ENCODE measurements at places on chromosomes 11 and 22. TPM values are rescaled to one million over a fixed set of nuclear protein-coding genes. Genes with fewer than 3 reads are reported as not detected.

DNA sequence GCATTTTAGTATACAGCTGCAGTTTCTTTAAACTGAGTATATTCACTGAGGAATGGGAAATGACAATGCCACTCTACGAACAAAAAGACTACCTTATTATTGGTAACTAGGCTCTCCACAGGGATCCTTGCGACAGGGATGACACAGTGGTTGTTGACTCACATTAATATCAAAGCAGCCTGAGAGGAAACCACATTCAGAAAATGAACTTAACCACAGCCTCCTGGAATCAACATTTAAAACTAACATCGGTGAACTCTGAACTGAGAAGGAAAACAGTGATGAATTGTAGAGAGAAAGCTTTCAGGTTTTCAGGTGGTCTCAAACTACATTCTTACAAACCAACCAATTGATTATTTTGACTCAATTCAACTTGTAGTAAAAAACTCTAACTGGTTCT is 90.3 kb upstream of the MTMR2 start:
- no peak overlapping the region for H3K27ac ChIP-seq
- no peaks in the 10 kb centered on the region for H3K36me3 ChIP-seq
- peak; percentile 45 for DNase-seq
- H3K4me1 ChIP-seq, result peaks cover 12% of the 10 kb centered on the region
- H3K4me3 ChIP-seq, result no peak overlapping the region
- no peaks in the 10 kb centered on the region for H3K27me3 ChIP-seq

GRCh38 chr22:45554861-45555260 is 52.2 kb downstream of the FBLN1 start:
- peaks cover 6% of the 10 kb centered on the region for H3K36me3 ChIP-seq
- no peak overlapping the region for H3K4me3 ChIP-seq
- peaks cover 40% of the 10 kb centered on the region for H3K4me1 ChIP-seq
- no peaks in the 10 kb centered on the region for H3K27me3 ChIP-seq
- peak; percentile 4 for DNase-seq

Gene OR56A4
- total RNA-seq, result not detected

Gene H19
- total RNA-seq, result 2,215 TPM

- H3K27ac ChIP-seq, result no peak overlapping the region
- H3K27me3 ChIP-seq, result no peaks in the 10 kb centered on the region
- no peaks in the 10 kb centered on the region for H3K4me1 ChIP-seq
- H3K36me3 ChIP-seq, result no peaks in the 10 kb centered on the region
- DNase-seq, result no peak
- H3K4me3 ChIP-seq, result no peak overlapping the region
Observed at GRCh38 chr11:27914080-27914479, 193.9 kb downstream of the KIF18A start.

Gene OR2AT4
- total RNA-seq, result not detected

DNA sequence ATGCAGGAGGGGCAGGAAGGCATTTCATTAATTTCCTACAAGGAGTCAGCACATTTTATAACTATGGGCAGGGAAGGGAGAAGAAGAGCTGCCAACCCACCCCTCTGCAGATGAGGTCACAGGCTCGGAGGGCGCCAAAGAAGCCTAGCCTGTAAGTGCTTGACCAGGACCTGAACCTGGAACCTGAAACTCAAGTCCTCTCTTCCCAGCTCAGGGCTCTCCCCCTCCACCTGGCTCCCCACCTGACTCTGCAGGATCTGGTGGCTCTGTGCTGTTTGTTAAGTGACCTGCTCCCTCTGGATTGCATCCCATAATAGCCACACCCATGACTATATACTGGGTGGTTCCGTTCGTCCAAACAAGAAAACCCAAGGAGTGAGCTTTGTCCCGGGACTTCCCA is 27.3 kb downstream of the SCGB1A1 start:
- peaks cover 19% of the 10 kb centered on the region for H3K4me1 ChIP-seq
- peak overlapping the region; percentile 89 for H3K27ac ChIP-seq
- no peaks in the 10 kb centered on the region for H3K36me3 ChIP-seq
- H3K4me3 ChIP-seq, result no peak overlapping the region

DNA sequence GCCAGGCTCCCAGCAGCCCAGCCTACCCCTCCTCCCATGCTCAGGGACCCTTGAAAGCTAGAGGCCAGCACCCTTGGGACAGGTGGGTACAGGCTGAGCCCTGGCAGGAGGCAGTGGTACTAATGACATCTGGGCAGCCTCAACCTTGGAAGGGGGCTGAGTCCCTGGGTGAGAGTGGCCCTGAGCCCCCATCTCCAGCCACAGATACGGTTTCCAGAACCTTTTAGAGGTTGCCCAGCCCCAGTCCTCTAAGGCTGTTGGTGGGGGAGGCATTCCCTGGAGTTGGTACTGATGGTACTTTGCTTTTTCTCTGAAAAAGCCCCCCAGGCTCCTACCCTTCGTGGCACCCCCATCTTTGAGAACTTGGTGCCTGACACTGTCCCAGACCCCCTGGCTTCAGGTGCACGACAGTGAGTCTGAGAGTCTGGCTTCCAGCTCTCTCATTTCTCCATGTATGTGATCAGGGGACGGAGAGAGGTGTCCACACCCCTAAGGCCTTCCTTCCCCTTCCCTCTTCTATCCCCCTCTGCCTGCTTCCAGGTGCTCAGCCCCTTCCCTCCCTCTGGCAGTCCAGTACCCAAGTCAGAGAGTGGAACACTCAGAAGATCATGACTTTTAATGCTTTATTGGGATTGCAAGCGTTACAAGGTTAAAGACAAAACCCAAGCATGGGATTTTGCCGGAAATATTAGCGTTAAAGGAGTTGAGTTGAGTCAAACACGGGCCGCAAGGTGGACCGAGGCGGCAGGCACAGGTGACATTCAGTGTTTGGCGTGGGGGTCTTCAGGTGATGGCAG is 10.5 kb downstream of the IGF2 start:
- no peaks in the 10 kb centered on the region for H3K36me3 ChIP-seq
- no peak overlapping the region for H3K27ac ChIP-seq
- H3K4me3 ChIP-seq, result no peak overlapping the region
- DNase-seq, result no peak
- H3K27me3 ChIP-seq, result peaks cover 67% of the 10 kb centered on the region

Gene HEPN1
- total RNA-seq, result not detected

DNA sequence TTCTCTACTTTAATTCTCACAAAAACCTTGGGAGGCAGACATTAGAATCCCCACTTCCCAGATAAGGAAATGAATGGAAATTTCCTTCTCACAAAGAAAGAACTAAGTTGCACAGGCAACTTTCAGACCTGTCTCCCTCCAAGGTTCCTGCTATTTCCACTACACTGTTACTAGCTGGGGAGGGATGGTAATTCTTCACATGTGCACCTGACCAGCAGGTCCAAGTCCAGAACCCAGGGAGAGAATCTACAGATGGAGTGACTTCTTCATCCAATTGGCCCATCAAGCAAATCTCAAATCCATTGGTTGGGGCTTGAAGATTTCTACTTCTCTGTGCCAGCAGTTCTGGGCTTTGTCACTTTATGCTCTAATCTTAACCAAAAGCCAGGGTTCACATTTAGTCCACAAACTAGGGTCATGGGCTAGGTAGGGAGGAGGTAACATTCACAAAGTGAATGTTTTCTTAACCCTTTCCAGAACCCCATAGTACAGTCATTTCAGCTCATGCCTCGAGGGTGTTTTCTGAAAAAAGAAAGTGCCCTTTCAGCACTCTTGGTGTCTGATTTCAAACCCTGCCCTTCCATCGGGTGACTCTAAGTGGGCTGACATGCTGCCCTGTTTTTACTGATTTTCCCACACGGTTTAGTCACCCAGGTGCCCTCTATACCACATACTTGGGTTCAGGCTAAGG is 2.7 kb downstream of the POU2AF1 start:
- DNase-seq, result no peak
- H3K4me1 ChIP-seq, result peaks cover 7% of the 10 kb centered on the region
- H3K4me3 ChIP-seq, result no peak overlapping the region
- no peaks in the 10 kb centered on the region for H3K36me3 ChIP-seq
- no peak overlapping the region for H3K27ac ChIP-seq
- no peaks in the 10 kb centered on the region for H3K27me3 ChIP-seq

DNA sequence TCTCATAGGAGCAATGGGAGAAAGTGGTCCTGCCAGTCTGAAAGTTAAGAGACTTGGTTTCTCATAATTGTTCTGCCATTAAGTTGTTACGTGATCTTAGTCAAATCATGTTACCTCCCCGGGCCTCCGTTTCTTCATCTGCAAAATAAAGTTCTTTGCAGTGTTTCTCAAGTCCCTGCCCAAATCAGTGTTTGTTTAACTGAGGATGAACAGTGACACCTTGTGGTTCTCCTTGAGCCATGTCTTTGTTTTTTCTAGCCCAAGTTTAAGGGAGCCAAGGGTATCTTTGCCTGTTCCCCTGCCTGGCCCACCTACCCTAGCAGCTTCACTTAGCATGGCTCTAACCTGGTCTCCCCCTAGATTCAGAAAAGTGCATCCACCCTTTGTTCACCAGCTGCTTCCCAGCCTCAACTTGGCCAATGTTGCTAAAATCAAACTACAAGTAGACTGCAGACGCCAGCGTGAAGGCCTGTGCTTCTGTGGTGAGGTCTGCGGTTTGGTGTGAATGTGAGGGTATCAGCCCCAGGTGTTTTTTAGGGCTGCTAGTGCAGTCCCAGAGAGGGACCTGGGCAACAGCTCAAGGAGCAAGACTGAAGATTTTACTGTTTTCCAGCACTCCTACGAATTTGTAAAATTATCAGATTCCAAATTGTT is 35.5 kb downstream of the FZD4 start:
- H3K4me1 ChIP-seq, result no peaks in the 10 kb centered on the region
- no peak for DNase-seq
- no peaks in the 10 kb centered on the region for H3K27me3 ChIP-seq
- no peak overlapping the region for H3K4me3 ChIP-seq
- no peak overlapping the region for H3K27ac ChIP-seq
